Smooth muscle cell of the brain vasculature (primary cell): ENCODE measurements at places on chromosomes 6 and 20.

DNA sequence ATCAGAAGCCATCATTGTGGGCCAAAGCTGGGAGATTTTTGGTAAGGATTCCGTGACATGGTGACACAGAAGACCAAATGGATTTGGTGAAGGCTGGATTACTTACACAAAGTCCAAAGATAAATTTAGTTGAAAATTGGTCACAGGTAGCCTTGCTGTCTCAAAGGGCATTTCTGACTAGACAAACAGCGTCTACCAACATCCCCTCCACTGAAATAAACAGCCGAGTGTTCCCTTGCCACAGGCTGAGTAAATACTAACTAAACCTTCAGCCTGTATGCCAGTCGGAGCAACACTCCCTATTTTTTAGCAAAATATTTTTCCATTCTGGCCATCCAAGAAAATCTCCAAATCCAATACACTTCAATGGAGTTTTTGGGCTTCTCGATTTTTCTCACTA is 279.9 kb upstream of the CITED2 start:
- no peak for DNase-seq

- DNase-seq, result no peak
These were observed 19.8 kb upstream of the TFAP2C start for GRCh38 chr20:56609321-56609720.

GRCh38 chr20:36538026-36538722 is 3.1 kb upstream of the MYL9 start:
- DNase-seq, result peak; percentile 67

DNA sequence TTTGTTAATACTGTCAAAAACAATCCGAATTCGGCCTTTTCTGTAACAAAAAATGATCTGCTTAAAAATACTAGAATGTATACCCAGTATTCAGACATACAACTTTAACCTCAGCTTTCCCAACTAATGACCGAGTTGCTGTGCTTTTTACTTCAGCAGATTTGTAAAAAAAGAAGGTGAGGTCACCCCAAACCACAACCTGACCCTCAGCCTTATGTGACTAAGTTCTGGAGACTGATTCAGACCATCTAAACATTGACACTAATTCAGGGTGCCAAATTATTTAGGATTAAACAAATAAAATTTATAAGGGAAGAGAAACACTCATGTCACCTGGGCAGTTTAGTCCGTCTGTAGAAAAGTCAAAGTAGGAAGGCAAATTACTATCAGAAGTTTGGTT is 7.7 kb downstream of the CCN6 start:
- DNase-seq, result no peak

DNA sequence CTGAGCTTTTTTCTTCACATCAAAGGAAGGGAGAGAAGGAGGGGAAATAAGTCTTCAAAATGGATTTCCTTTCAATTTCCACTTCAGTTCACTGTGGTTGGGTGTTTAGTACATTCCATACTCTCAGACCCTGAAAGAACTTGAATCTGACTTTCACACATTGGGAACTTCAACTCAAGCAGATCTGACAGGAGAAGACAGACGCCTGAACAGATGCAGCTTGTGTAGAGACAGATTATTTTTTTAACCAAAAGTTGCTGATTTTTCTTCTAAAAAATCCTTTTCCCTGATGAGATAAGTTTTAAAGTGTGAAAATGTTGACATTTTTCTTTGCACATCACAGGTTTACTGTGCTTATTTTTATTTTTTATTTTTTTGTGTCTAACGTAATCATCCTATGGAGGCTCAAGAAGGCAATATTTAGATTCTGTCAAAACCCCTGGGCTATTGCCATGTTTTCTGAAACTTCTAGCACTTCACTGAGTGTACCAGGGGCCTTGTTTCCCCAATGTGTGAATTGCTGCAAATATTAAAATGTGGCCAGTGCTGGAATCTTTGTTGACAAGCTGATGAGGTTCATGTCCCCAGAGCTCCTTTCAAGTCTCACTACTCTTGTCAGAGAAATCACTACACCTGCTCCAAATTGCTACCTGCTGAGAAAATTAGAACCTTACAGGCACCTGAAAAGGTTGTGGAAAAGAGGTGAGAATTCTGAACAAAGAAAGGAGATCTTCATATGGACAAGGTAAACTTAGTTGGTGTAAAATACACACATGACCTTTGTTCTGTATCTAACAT is 214.8 kb upstream of the BTBD3 start:
- DNase-seq, result no peak

GRCh38 chr6:10733151-10733715 is 10.4 kb downstream of the TMEM14C start:
- DNase-seq, result no peak

- DNase-seq, result no peak
These were observed 9.9 kb downstream of the MAP3K4 start for GRCh38 chr6:161001421-161001820.

DNA sequence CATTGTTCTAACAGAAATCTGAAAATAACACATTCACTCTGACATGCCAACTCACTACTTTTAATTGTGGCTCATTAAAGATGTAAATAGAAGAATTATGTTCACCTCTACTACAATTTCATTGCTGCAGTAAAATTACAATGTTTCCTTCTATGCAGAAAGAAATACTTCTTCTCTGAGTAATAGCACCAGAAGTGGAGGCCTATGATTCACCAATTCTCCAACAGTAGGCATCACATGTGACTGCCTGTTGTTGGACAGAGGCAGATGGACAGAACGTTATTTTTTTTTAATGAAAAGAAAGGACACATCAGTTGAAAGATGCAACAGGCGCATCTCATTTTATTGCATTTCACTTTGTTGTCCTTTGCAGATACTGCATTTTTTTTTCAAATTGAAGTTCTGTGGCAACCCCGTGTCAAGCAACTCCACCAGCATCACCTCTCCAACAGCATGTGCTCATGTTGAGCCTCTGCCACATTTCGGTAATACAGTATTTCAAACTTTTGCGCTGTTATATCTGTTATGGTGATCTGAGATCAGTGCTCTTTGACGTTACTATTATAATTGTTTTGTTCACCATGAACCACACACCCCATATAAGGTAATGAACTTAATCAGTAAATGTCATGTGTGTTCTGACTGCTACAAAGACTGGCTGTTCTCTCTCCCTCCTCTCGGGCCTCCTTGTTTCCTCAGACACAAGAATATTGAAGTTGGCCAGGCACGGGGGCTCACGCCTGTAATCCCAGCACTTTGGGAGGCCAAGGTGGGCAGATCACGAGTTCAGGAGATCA is 121.4 kb downstream of the ATXN1 start:
- peak; percentile 23 for DNase-seq

GRCh38 chr6:27742833-27743573 is 169.2 kb downstream of the OR2B2 start:
- DNase-seq, result no peak

DNA sequence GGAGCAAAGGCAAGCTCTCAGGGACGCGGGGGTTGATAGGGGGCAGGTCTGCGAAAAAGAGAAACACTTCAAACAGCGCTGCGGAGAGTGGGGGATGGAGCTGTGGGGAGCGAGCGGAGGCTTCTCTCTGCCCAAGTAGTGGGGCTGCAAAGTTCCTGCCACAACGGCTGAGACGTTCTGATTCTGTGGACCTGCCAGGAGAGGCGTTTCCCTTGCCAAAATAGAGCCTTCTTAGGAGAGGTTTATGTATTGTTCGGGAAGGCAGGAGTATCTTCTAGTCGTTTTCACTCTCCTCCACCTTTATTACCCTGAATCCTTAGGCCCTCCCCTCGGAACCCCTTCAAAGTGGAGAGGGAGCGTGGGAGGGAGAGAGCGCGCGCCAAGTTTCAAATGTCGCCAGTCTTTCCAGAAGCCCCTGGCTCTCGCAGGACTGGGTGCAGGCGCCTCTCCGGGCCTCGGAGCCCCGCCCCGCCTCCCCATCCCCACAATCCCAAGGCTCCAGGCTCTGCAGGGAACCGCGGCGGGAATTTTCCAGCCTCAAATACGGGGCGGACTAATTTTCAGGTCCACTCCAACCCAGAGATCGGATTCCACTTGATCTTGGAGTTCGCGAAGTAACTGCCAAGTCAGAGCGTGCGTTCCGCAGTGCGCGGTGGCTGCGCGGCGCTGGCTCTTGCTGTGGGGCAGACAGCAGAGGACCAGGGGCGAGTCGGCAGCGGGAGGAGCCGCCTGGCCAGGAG is 10.0 kb upstream of the POU3F2 start:
- DNase-seq, result no peak

DNA sequence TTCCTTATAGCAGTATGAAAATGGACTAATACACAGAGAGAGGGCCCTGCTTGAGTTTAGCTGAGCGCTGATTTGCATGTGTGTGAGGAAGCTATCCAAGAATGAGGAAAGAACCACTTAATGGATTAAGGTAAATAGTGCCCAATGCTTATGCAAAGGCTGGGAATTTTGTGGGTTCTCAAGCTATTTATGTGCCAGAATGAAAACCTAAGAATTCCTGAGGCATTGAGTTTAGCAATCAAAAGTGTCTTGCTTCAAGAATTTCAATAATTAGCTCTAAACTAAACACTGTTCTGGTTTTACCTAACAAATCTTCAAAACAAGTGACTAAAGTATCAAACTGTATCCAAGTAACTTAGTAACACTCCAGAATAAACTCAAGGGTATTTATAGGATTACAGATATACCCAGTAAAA is 7.0 kb upstream of the OR14J1 start:
- DNase-seq, result no peak

- peak; percentile 62 for DNase-seq
These were observed 67.7 kb downstream of the SYCP2L start for GRCh38 chr6:10954590-10955010.

GRCh38 chr20:278607-279571 is 11.7 kb downstream of the C20orf96 start:
- no peak for DNase-seq

DNA sequence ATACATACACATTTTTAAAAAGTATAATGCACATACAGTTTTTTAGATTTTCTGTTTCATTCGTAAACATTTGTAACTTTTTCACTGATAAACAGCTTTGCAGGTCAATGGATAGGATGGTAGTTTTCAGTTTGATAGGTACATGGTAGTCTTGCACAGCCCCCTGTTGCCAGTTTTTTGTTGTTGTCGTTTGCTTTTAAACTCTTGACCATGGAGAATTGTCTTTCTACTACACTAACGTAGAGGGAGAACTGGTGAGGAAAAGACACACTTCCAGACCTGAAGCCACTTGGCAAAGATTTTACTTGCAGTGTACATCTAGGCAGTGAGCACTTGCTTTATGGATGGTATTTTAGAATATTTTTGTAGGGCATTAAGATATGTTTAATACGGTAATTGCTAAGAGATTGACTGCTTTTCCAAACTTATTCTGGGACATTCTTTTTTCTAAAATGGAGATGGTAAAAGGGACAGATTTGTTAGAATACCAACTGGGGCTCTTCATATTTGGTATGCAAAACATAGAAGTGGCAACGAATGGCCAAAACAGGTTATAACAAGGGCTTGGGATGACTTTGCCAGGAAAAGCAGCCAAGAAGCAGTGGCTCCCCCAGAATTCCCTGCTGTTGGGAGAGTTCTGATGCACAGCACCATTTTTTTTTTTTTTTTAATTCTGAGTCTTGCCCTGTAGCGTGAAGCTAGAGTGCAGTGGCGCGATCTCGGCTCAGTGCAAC is 1.5 kb downstream of the PYGB start:
- no peak for DNase-seq

- DNase-seq, result no peak
These were observed 77.4 kb upstream of the CD93 start for GRCh38 chr20:23163562-23163961.

DNA sequence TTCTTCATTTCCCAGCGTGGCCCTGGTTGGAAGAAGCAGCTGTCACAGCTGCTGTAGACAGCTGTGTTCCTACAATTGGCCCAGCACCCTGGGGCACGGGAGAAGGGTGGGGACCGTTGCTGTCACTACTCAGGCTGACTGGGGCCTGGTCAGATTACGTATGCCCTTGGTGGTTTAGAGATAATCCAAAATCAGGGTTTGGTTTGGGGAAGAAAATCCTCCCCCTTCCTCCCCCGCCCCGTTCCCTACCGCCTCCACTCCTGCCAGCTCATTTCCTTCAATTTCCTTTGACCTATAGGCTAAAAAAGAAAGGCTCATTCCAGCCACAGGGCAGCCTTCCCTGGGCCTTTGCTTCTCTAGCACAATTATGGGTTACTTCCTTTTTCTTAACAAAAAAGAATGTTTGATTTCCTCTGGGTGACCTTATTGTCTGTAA is 292.7 kb downstream of the ESR1 start:
- no peak for DNase-seq

DNA sequence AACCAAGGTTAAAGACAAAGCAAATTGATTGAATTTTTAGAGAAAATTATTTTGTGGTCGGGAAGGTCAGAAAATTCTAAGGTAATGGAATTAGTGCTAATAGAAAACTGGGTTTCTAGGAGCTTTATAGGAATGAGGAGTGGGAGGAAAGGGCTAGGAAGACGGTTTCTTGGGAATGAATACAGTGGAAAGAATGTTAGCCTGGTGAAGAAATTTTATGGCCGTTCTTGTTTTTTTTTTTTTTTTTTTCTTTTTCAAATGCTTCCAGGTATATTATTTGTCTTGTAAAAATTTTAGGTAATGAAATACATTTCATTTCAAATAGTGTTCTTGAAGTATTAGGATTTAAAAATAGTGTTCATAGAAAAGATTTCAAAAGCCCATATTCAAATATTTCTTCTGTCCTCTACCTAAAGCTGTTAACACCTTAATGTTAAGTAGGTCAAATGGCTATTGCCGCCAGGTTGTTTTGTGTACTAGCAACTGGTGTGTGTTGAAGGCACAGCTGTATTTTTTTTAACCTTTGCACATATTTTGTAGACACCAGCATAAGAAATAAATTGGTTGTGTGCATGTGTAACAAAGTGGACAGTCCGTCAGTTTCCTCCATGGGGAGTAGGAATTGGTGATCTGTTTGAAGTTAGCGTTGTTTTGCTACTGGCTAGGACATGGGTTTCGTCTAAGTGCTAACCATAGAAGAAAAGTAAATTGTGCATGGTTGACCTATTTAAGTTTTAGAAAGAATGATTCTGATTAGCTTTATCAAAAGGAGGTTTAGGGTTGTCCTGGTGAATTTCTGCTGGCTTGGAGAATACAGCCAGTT is 32.3 kb downstream of the AFDN start:
- DNase-seq, result no peak

DNA sequence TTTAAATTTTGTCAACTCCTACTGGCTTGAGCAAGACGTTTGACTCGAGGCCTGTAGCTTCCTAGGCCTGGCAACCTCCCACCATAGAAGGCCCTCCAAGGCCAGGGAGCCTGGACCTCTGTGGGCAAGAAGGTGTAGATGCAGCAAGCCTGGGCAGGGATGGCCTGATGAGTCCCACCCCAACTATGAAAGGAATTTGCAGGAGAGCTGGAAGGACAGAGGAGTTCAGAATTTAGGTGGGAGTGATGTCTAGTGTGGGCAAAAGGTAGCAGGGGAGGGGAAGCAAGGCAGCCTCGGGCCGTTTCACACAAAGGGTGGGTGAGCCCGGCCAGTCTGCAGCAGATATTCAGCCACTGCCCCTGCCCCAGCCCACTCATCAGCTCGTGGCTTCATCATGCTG is 245.2 kb downstream of the CDH26 start:
- no peak for DNase-seq

DNA sequence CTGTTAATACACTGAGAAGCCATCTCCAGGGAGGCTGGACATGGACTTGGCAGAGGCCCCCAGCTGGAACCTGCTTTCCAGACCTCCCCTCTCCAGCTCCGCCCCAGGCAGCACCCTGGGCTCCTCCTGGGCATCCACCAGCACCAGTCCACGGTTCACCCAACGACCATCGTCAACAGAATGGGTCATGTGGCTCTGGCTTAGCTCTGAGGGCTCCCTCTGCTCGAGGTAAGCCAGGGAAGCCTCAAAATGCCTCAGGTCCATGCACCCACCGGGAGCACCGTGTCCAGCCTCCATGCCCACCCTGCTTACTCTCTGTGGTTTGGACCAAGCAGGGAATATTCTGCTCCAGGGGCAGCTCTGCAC is 40.5 kb downstream of the WDR27 start:
- DNase-seq, result no peak
